CD4-positive, alpha-beta T cell treated with Interleukin-12 subunit alpha and Interleukin-12 subunit beta, for 1 hour (primary cell): ENCODE measurements at places on chromosomes 13 and 19.

DNA sequence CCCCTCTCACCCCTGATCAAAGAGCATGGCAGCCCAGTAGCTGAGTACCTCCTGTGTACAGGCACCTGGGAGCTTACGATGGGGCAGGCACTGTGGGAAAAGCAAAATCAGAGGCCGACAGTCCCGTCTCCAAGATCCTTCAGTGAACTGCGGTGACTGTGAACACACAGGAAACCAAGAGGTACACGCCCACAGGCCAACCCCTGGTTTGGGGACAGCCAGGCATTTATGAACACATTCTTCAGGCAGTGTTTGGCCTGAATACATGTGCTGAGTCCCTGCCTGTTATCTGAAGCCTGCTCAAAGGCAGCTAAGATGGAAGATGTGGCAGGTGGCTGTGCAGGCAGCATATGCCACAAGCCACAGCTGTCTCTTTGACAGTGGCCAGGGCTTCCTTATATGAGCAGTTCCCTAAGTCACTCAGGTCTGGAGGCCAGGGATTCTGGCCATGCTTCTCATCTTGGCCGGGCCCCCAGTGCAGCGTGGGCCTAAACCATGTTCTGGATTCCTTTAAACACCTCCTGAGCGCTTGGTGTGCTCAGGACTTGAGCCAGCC lies 123.6 kb downstream of the UQCRFS1 start:
- DNase-seq = no peak

DNA sequence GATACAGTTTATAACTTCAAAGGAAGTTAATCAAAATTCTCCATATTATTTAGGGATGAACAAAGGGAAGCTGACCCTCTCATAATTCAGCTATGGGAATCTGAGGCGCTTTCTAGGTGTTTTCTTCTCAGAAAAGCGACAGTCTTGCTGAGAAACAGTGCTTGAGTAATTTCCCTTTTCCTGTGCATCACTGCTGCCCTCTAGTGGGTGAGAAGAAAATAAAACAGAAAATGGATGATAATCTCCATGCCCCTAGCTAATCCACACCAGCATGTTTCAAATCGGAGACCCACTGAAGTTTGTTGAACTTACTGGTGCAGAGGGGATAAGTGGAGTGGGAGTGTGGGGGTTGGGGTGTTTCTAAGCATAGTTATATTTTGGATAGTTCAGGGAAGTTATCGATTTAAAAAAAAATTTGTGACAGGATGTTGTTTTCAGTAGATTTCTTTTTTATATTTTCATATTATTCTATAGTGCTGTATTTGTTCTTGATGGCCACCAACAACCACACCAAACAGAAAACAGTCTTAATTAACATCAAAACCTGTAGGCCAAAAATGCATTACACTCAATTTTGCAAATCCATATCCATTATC lies 21.4 kb downstream of the LCP1 start:
- DNase-seq = peak; percentile 83

- DNase-seq = no peak
Measured at GRCh38 chr13:40629678-40630384, 36.6 kb downstream of the FOXO1 start.

- DNase-seq = no peak
Measured at GRCh38 chr13:40442826-40443225, 223.6 kb downstream of the FOXO1 start.

GRCh38 chr19:3697671-3698385 lies 2.4 kb downstream of the PIP5K1C start:
- no peak for DNase-seq

DNA sequence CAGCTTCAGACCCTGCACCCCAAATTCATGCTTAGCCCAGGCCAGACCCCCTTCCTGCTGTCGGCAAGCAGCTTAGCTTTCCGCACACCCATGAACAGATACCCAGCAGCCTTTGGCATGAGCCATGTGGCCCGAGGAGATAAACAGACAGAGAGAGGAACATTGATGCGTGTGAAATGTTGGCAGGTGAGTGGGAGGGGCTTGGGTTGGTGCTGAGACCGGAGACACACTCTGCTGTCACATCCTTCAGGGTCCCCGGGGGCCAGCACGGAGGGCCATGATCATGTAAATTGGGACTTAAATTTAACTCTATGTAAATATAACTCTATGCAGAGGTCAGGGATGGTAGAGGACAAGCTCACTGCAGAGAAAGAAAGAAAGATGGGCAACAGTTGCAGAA lies 1.5 kb downstream of the CD22 start:
- DNase-seq = no peak

- peak; percentile 77 for DNase-seq
Measured at GRCh38 chr13:30148171-30148754, 159.1 kb downstream of the KATNAL1 start.

DNA sequence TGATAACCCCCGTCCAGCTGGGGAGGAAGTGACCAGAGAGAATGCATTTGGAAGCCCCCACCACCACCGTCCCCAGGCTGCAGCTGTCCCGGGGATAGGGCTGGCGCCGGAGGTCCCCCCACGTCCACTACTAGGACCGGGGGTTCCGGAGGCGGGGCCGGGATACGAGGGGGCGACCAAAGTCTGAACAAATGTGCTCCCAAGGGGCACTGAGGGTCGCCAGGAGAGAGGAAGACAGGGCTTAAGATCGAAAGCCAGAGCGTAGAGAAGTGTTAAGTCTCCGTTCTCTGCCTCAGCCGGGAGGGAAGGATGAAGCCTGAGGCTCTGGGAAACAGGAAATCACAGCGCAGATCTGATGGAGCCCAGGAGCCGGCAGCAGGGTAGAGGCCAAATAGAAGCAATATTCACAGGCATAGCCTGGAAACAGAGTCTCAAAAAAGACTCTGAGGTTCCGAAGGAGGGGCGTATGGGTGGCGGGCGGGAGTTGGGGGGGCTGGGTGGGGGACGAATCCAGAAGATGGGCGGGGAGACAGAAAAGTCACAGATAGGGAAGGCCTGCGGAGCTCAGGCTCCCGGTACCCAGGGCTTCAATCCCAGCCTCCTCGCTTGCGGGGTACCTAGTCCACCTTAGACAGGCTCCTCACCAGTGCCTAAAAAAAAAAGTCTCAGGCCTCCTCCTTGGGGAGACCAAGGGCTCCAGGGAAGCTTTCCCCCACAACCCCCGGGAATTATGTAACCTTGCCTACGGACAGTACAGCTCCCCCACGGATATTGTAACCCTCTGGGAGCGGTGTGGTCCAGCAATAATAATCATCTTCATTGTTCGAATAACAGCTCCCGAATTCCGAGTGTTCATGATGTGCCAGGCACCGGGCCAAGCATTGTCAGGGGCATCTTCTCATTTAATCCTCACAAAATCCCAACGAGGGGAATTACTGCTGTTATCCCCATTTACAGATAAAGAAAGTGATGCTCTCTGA lies 1.1 kb upstream of the ERF start:
- no peak for DNase-seq

GRCh38 chr19:47274891-47275761 lies 441 bp downstream of the INAFM1 start:
- DNase-seq = no peak

DNA sequence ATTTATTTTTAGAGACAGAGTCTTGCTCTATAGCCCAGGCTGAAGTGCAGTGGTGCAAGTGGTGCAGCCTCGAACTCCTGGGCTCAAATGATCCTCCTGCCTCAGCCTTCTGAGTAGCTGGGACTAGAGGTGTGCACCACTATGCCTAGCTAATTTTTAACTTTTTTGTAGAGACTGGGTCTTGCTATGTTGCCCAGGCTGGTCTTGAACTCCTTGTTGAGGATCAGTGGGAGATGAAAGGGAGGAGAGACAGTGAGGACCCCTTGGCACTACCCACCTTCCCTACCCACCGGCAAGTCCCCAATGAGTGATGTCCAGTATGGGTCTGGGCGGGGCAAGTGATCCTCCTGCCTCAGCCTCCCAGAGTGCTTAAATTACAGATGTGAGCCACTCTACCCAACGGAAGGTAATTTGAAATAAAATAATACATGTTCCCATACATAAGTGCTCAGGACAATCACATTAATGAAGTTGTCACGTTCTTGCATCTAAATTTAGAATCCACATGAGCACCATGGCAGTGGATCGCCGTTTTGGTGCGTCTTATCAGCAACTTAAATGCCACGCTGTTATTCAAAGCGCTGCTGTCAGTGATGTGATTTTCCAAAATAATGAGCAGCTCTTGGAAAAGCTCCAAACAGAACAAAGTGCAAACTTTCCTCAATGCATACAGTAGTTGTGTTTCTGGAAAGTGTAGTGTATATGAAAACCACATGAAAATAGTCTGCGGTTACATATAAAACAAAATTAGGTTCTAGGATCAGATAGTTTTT lies 5.9 kb upstream of the ARL11 start:
- DNase-seq = no peak

- DNase-seq = peak; percentile 84
Measured at GRCh38 chr19:3163230-3163886, 15.2 kb upstream of the S1PR4 start.

DNA sequence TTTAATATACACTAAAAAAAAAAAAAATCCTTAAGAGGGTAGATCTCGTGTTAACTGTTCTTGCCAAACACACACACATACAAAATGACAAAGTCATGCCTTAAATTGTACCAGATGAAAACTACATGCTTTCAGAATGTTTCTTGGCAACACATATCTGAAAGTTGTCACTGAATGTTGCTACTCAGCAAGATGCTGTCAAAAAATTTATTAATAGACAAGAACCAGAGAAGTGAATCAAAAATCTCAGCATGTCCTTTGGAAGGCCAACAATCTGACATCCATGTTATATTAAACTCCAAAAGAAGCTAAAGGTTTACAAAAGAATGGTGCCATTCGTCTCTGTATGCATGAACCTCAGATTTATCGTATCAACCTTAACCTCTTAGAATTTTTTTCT lies 1746.2 kb upstream of the PRR20A start:
- DNase-seq = no peak

GRCh38 chr19:49229416-49229815 lies 71.8 kb downstream of the TRPM4 start:
- no peak for DNase-seq

DNA sequence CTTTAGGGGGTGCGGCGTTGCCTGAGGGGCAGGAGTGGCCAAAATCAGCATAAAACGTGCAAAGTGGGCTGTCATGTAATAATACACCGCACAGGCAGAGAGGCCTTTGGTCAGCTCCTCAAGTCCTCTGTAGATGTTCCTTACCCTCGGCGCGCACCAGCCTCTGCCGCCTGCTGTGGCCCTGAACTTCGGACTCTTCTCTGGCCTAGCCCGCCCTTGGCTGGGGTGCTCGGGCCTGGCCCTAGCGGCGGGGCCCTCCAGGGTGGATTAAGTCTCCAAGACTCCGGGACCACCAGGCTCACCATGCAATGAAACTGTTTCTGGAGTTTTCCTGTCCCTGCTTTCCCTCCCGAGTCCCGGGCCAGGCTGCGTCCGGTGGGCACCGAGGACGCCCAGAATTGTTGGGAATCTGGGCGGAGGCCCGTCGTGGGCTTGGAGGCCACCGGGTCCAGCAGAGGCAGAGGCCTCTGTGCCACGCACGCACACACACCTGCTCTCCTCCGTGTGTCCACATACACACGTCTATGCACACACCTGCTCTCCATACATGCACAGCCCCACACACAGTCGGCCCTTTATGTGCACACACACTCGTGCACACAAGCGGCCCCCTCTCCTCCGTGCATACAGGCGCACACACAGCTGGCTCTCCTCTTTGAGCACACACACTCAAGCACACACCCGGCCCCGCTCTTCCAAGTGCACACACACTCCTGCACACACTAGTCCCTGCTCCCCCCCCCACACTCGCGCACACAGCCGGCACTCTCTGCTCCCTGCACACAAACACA lies 1.5 kb upstream of the TFDP1 start:
- DNase-seq = no peak

- DNase-seq = no peak
Measured at GRCh38 chr19:33390101-33390907, 16.8 kb downstream of the CEBPG start.

DNA sequence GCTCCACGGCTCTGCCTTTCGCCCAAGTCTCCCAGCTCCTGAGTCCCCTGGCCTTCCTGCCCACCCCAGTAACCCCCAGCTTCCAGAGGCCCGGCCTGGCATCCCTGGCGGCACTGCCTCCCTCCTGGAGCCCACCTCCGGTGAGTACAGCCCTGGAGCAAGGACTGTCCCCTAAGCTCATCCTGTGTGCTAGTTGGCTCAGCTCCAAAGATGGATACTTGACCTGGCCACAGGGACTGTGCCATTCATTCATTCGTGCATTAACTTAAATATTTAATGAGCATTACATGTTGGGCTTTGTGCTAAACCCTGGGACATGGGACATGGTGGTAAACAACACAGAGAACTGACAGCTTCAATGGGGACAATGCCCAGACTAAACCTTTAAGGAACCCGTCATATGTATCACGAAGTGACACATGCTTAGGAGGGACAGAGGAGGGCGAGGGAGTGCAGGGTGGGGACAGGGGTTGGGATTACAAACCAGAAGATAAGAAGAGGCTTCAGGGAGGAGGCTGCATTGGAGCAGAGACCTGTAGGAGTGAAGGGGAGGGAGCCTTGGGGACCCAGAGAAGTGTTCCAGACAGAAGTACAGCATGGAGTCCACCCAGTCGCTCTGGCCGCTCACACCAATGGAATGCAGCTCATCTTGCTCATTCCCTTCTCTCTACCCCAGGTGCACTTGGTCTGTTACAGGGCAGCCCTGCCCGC lies 6.9 kb upstream of the OVOL3 start:
- DNase-seq = no peak

GRCh38 chr13:97905517-97905916 lies 48.0 kb upstream of the IPO5 start:
- DNase-seq = no peak

GRCh38 chr13:71864094-71864985 lies 2.7 kb downstream of the DACH1 start:
- peak; percentile 4 for DNase-seq

- DNase-seq = no peak
Measured at GRCh38 chr13:95246292-95247082, 54.8 kb downstream of the ABCC4 start.

GRCh38 chr19:36488846-36489117 lies 579 bp downstream of the ZNF566 start:
- DNase-seq = peak; percentile 59

DNA sequence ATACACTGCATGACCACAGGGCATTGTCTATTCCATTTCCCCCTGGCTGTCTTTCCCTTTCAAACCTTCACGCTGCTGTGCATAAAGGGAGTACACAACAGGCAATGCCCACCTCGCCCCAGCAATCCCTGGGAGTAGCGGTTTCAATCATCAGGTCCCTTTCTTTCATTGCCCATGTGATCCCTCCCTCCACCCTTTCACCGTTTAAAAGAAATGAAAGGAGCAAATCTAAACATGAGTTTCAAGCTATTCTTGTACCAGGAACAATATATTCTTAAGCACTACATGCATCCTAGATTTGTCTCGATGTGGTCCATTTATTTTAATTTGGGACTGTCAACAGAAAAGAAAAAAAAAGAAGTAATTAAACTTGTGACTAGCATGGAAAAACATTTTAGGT lies 123.4 kb upstream of the ARGLU1 start:
- DNase-seq = no peak

DNA sequence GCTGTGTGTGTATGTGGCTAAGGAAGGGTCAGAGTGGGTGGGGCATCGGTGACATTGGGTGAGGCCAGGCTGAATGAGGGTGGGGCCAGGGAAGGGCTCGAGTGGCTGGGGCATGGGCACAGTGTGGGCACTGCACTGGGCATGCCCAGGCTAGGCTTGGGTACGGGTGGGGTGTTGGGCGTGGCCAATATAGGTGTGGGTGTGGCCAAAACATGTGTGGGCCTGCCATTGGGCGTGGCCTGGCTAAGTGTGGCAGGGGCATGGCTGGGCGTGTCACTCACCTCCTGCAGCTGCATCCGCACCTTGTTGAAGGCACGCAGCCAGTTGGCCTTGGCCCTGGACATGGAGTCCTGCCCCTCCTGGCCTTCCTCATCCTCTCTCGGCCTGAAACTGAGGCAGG lies 33.2 kb downstream of the UNC13A start:
- DNase-seq = no peak
